Heart left ventricle (tissue), 16 donors: ENCODE measurements at places on chromosomes 1 and 21. TPM values are rescaled to one million over a fixed set of nuclear protein-coding genes. Genes with fewer than 3 reads are reported as not detected.

DNA sequence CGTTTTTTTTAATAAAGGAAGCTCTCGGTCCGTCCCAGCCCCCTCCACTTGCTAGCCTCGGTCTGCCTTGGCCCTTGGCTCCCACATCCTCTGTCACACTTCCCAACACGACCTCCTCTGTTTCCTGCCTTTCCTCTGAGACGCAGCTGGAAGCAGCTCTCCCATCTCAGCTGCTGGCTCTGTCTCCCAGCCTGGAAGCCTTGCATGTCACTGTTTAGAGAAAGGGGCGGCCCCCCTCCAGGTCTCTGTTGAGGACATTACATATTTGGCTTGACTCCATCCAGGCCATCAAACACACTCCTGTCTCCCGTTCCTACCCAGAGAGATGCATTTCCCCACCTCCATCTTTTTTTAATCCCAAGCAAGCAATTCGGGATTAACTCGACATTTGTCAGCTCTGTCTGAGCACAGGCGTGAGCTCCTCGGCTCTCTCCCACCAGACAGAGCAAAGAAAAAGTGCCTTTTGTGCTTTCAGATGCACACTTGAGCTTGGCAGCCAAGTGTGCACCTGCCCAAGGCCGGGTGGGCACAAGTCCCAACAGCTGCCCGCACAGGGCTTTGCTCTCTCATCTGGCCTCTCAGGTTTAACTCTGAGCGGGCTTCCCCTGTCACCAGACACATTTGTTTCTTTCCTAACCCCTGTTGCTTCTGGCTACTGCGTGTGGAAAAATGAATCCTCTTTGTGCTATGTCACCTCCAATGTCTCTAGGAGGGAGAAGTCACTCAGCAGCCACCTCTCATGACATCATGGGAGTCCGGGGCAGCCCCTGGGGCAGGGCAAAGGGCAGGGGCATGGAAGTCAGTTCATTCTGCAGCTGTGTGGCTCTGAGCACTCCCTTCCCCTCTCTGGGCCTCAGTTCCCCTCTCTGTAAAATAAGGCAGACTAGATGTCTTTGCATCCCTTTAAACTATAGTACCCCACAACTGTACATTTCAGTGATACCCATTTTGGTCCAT, 108.3 kb downstream of the KCND3 start:
- peak; percentile 44 for DNase-seq

DNA sequence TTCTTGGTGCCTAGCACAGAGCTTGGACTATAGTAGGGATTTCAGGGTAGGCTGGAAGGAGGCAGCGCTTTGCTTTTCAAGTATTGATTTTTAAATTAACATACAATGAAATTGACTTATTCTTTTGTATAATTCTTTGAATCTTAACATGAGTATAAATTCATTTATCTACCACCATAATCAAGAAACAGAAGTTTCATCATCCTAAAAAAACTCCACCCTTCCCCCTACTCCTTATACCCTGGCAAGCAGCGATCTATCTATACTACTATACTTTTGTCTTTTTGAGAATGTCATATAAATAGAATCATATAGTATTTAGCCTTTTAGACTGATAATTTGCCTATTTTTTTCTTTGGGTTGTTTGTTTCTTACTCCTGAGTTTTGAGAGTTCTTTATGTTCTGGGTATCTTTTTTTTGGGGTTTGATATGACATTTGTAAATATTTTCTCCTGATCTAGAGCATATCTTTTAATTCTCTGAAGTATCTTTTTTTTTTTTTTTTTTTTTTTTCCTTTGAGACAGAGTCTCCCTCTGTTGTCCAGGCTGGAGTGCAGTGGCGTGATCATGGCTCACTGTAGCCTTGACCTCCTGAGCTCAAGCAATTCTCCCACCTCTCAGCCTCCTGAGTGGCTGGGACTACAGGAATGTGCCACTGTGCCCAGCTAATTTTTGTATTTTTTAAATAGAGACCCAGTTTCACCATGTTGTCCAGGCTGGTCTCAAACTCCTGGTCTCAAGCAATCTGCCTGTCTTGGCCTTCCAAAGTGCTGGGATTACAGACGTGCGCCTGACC, 6.4 kb downstream of the RPS6KC1 start:
- no peak for DNase-seq

DNA sequence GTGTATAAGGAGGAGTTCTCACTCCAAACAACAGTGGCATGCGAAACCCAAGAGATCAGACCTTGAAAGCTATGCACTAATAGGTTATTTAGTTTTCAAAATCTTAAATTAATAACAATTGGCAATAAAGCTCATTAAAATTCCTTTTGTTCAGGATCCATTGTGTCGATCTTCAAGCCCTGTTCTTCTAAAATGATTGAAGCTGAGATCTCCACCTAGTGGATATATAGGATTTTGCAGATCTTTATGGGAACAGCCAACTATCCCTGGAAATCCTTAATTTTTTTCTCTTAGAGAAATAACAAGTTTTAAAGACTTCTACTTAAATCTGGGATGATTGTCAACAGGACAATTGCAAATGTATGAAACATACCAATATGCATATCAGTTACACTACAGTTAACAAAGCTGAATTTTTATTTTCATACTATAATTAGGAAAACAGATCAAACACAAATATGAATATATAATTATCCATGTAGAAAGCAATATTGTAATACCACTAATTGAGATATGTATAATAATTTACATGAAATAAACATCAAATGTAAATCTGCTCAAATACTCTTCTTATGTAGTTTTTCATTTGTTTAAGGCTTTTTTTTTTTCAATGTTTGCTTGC, 43.3 kb downstream of the LRRC53 start:
- DNase-seq = no peak

DNA sequence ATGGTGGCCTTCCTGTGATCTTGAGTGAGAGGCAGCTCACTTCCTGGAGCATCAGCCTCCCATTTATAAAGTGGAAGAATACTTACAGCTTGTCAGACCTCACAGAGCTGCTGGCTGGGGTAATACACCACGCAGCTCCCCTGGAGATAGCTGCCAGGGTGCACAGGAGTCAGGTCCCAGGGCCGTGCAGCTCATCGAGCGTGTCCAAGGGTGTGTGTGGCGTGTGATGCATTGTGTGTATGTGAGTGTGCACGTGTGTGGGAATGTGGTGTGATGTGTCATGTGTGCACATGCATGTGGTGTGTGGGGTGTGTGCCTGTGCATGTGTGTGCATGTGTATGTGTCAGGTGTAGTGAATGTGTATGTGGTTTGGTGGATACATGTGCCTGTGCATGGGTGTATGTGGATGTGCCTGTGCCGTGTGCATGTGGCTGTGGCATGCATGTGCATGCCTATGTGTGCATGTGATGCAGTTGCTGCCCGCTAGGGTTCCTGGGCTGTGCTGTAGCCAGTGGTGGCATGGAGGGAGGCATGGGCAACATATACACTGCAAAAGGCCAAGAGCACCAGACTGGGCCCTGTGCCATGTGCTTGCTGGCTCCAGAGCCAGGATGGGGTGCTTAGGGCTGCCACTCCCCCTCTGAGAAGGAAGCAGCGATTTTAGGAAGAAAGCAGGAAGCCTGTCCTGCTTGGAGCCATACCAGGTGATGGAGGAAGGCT, 24.6 kb downstream of the WNT3A start:
- DNase-seq = no peak

DNA sequence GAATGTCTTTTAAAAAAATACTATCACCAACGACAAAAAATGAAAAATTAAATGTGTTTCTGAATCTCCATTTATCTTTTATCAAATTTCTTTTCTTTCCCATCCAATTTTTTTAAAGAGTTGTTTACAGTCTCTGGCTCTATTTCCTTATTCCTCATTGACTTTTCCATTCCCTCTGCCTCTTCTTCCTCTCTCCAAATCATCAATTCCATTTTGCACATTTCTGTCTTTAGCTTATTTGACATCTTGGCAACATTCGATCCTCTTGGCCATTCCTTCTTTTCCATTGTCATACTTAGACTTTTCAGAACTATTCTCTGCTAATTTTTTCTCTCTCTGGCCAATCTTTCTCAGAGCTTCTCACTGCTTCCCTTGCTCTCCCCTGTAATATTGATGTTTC, 497.6 kb downstream of the PLPP3 start:
- DNase-seq = no peak

GRCh38 chr1:118100686-118101514, 84.1 kb downstream of the SPAG17 start:
- DNase-seq = no peak

DNA sequence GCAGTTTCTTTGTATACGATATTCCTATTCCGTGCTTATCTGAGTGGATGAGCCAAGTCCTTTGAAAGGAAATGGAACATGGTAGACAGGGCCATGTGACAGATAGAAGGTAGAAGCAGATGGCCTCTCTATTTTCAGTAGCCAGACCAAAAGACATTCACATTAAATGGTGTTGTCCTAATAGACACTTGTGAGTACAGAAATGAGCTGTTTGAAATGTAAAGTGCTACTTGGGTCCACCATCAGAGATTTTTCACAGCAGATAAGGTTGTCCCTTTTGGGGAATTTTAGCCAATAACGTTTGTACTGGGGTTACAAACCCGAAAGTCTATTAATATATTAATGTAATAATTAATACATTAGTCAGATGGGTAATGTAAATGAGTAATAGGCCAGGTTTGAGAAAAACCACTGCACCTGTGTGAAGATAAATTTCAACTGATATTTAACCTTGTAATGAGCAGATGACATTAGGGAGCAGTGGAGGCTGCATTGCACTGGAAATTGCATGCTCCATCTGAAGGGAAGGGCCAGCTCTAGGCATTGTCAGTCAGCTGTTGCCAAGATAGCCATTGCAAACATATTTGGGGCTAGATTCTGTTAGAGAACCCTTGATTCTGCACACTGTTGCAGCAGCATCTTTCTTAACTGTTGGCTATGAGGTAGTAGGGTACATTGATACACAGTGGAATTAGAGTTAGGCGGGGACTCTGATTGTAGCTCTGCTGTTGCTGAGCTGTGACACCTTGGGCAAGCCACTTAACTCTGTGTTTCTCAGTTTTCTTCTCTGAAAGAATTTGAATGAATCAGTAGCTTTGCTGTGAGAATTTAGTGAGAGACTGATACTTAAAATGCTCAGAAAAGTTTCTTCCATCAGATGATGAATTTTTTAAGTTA, 43.8 kb downstream of the FGGY start:
- no peak for DNase-seq

GRCh38 chr1:165854101-165854845, 26.9 kb downstream of the UCK2 start:
- DNase-seq = peak; percentile 16

GRCh38 chr1:183736343-183736742, 68.6 kb upstream of the RGL1 start:
- no peak for DNase-seq

MRTO4 gene
- 13.7 TPM for total RNA-seq

DNA sequence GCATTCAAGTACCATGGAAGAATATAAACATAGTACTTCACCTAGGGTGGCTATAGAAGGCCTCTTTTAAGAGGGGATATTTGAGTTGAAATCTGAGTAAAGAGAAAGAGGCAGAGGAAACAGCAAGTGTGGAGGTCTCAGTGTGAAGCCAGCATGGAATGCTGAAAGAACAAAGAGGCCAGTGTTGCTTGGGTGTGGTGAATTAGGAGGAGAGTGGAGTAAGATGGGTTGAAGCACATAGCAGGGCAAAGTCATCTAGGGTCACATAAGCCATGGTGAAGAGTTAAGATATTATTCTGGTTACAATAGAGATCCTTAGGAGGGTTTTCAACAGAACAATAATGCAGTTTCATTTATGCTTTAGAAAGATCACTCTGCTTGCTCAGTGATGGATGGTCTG, 37.5 kb downstream of the C1orf141 start:
- no peak for DNase-seq

- no peak for DNase-seq
Measured at GRCh38 chr21:45859762-45860357, 121.7 kb upstream of the COL6A1 start.

DNA sequence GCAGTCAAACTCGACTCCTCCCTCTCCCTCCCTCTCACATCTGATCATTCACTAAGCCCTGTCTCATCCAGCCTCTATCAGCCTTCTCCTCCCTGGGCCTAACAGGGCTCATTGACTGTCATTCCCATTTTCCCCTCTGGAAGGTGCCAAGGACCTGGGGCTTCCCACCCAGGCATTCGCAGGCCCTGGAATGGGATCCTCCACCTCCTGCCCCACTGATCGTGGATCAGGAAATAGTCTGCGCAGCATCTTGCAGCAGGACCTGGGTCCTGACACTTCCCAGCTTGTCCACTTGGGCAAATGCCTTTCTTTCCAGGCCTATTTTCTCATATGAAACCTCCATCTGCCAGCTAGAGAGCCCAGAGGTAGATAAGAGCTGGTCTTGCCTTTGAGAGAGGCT, 71.2 kb upstream of the ZC3H12A start:
- no peak for DNase-seq

S100A6 gene
- total RNA-seq = 226 TPM

- no peak for DNase-seq
Measured at GRCh38 chr1:121417325-121417923, 232.6 kb downstream of the SRGAP2C start.

TINAGL1 gene
- 159 TPM for total RNA-seq

DNA sequence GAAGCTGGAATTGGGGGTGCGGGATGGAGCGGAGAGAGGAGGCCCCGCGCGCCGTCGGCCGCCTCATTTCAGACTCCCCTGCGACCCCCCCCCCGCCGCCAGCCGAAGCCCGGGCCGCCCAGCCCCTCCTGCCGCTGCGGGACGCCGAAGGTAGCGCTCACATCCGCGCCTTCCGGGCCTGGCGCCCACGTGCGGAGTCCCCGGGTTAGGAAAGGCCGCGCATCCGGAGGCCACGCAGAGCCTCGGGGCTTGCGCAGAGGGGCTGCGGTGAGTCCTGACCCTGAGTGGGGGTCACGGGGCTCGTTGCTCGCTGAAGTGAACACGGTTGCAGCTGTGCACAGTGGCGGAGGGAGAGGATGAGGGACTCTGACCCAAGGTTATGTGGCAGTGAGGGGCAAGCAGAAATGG, 552 bp upstream of the ZNF496 start:
- peak; percentile 62 for DNase-seq

SELENBP1 gene
- 48.7 TPM for total RNA-seq

MAP3K21 gene
- total RNA-seq = 0.56 TPM
